COLO829 (cell line): ENCODE measurements at places on chromosomes 1 and 21.
A peak's percentile ranks its signal among the peaks of the same experiment; 100 is the strongest.

DNA sequence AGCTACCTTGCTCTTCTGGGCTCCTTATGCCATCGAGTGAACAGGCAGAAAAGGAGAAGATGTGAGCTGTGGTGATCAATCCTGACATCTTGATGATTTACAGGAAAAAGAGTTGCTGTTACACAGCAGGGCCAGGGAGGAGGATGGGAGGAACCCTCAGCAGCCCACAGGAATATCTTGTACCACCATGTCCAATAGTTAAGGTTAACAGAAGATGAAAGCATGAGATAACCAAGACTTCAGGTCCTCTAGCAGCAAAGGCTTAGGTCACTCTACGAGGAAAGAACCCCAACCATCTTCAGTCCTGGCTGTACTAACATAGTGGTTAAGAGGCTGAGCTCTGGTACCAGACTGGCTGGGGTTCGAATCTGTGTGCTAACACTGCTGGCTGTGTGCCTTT, 12.1 kb upstream of the SELENBP1 start:
- no peak for DNase-seq

GRCh38 chr1:20819818-20820217, 32.7 kb upstream of the HP1BP3 start:
- DNase-seq, result no peak

GRCh38 chr1:169995993-169996392, 78.5 kb downstream of the KIFAP3 start:
- DNase-seq, result no peak

GRCh38 chr1:180262628-180263488, 32.8 kb downstream of the LHX4 start:
- no peak for DNase-seq

DNA sequence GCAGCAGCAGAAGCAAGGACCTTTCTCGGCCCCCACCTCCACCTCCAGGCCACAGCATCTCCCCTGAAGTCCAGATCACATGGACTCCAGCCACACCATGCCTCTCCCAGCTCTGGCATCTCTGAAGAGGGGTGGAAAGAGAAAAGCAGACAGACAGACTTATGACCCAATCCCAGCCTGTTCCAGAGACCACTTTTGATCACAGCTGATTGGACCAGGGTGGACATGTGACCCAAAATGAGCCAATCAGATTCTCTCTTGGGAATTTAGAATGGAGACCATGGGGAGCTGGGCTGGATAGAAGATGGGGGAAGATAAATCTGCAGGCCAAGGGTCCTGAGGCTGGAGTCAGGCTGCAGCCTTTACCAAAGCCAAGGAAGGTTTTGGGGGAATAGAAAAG, 16.4 kb downstream of the HTR1D start:
- no peak for DNase-seq

DNA sequence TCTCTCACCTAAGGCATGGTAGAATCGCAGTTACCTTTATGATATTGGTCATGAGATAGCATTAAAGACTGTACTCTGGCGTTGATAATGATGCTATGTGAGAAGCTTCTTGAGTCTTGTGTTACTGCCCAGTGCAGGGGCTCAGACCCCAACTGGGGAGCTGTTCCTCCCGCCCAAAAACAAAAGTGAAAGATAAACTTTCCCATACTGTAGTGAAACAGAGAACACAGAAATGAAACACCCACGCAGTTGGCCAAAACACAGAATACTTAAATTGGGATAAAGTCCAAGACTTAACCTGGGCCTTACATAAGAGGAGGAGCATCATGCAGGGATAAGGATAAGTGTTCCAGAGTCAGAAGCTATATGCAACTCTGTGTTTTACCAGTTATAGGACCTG, 130.6 kb downstream of the HHIPL2 start:
- DNase-seq, result no peak

- DNase-seq, result peak; percentile 75
Observed at GRCh38 chr1:247639381-247639981, 34.1 kb downstream of the OR2G3 start.

DNA sequence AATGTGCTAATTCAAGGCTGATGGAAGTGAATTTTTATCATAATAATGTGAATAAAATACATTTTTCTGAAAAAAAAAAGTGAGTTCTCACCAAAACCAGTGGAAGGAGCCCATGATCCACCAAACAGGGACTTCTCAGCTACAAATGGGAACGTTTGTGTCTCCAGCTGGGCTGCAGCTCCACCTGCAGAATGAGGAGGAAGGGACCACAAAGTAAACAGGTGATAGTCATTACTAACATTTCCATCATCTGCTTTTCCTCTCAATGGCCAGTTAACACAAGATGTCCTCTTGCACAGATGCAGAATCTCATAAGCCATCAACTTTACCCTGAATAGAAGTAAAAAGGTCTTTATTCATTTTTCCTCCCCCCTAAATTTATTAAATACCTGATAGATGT, 246.2 kb downstream of the MRPL39 start:
- DNase-seq, result no peak

- no peak for DNase-seq
Observed at GRCh38 chr1:218480588-218481099, 135.5 kb downstream of the TGFB2 start.

GRCh38 chr1:19169642-19170041, 40.4 kb downstream of the UBR4 start:
- DNase-seq, result no peak

GRCh38 chr1:196407358-196408051, 200.7 kb downstream of the KCNT2 start:
- DNase-seq, result no peak
